ENCODE measurements at places on chromosomes 3 and 15.

GRCh38 chr3:193955719-193956118 lies 180.2 kb upstream of the HES1 start:
- no peak for DNase-seq

- no peak for DNase-seq
These were observed 3.5 kb upstream of the EFCC1 start for GRCh38 chr3:128997486-128998133.

DNA sequence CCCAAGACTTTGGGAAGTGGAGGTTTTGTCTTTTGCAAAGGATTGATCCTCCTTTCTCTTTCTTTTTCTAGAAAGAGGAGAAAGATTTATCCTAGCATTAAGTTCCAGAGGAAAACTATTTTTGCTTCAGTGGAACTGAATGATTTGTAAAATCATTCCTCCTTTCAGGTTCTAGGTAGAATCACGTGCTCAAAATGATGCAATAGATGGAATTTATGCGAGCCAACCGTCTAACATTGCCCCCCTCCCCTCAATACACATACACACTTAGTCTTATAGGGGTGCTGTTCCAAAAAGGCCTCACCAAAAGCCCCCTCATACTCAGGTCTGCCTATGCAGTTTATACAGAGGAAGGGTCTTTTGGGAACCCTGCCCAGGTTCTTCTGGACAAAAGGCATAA lies 85.3 kb downstream of the AQP9 start:
- no peak for DNase-seq

GRCh38 chr15:42283671-42284070 lies 10.4 kb upstream of the TMEM87A start:
- DNase-seq: no peak

DNA sequence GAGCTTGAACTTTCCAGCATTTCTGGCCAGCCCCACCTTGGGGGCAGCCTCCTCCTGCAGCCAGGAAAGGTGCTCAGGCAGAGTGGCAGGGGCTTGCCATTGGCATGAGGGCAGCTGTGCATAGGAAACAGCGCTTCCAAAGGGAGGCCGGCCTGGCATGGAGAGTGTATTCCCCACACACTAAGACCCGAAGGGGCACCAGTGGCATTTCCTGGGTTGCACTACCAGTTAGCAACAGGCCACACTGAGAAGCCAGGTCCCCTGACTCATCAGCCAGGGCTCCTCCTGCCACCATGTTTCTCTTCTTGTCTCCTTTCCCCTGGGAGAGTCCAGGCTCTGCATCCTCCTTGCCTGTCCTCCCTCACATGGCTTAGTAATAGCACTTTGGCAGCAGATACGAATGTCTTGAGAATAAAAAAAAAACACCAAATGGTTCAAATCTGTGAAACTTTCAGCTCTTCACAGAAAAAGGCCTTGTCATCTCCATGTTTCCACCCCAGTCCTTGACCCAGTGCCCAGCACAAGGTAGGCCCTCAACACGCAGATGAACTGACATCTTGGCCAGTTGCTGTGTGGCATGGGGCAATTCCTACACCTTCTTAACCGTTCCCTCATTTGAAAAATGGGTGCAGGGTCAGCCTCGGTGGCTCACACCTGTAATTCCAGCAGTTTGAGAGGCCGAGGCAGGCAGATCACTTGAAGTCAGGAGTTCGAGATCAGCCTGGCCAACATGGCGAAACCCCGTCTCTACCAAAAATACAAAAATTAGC lies 180.4 kb downstream of the SMAD6 start:
- no peak for DNase-seq

DNA sequence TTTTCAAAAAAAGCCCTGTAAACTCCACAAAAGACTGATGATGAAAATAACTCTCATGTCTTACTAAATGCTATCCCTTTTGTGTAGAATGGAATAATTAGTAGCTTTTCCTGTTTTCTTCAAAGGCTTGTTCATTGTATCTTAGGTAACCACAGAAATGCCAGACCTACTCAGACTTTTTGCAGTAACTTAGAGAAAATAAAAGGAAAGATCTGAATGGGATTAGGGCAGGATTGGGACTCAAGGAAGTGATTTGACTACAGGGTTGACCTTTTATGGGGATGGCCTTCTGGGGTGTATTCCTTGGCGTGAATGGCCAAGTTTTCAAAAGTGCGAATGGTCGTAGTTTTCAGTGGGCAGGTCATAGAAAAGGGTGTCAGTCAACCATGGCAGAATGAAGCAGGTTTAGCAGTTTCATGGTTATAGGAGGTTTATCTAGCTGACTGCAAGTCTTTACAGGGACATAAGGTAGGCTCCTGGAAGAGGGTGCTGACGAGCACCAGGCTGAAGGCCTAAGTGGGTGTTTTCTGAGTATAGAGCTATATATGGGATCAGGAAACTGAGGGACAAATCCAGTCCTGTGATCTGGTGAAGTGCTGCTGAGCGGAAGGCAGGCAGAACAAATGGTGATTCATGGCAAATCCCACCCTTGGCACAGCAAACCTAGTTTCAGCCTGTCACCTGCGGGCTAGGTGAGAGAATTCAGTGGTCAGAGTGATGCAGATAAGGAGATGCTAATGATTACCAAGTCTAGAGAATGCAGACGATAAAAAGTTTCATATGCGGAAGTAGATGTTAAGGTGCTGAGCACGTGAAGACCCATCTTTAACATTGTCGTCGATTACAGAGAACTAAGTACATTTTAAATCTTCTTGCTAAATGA lies 46.4 kb downstream of the IL1RAP start:
- no peak for DNase-seq

GRCh38 chr3:131705558-131706051 lies 202.8 kb upstream of the MRPL3 start:
- DNase-seq: peak; percentile 44

DNA sequence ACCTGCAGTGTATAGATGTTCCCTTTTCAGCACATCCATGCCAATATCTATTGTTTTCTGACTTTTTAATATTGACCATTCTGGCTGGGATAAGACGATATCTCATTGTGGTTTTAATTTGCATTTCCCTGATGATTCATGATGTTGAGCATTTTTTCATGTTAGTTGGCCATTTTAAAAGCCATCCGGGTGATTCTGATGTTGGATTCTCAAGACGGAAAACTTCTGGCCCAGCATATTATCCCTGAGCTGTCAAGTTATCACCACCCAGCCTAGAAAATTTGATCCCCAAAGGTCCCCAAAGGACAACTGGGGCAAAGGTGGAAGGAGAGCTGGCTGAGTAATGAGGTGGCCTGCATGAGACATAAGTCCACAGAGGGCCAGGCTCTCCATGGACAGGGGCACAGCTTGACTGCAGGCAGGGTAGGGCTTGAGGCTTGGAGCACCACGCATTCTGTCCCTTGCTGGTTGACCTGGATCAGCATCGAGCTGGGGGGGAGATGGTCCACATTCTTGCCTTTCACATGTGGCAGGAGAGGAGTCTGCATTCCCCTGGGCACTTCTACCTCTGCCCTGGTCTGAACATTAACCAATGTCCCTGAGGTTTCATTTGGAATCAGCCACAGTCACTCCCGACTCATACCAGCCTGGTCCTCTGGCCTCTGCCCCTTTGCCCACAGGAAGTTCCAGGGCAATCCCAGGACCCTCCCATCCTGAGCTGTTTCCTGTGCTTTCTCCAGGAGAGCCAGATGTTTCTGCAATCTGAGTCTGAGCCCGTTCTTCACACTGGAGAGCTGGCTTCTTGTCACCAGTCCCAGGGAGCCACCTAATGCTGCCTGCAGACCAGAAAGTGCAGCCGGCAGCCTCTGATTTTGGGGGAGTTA lies 69.2 kb downstream of the ISG20 start:
- no peak for DNase-seq

DNA sequence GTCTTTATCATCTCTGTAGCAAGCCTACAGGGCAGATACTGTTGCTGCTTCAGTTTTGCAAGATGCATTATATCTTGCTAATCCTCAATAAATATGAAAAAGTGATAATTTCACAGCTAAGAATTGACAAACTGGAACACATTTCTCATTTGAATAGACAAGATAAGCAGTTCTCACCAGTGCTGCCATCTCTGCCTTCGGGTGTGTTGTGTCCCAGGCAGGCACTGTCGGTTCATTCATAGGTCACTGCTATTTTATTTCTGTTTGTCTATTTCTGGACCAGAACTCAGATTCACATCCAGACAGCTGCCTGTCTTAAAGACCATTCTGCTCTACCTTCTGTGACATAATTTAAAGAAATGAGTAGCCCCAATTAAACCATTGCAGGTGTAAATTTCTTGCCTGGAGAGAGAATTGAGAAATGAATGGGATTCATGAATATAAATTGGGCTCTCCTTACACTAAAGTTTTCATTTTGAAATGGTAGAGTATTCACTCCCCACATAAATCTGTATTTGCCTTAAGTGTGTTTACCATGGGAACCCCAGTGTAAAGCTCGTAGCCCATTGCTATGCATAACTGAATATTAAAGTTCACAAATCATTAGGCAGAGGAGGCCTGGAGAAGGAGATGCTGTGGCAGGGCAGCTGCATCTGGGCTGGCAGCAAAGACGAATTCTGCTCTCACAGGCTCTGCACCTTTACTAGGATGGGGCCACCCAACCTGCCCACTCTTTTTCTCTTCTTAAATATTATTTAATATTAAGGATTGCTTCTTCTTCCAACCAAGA lies 149.9 kb downstream of the ARPP21 start:
- no peak for DNase-seq

DNA sequence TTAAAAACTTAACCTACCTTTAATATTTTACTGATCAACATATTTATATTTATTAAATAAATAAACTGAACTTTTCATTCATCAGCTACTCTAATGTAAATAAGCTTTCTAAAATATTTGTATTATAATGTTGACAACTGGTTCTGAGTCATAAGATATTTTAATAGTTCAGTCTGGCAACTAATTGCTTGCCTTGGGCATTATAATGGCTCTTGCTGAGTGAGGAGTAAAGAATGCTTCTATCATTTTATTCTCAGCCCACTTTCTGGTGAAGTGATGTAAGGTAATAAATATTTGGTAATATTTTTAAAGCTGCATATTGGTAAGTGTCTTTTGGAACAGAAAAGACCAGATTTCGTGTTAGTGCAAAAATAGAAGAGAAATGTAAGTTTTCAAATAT lies 81.5 kb downstream of the DIPK2A start:
- DNase-seq: no peak

- DNase-seq: no peak
These were observed 7.3 kb downstream of the ADAM10 start for GRCh38 chr15:58742022-58742813.

- no peak for DNase-seq
These were observed 130.0 kb downstream of the ASB7 start for GRCh38 chr15:100732211-100733055.

DNA sequence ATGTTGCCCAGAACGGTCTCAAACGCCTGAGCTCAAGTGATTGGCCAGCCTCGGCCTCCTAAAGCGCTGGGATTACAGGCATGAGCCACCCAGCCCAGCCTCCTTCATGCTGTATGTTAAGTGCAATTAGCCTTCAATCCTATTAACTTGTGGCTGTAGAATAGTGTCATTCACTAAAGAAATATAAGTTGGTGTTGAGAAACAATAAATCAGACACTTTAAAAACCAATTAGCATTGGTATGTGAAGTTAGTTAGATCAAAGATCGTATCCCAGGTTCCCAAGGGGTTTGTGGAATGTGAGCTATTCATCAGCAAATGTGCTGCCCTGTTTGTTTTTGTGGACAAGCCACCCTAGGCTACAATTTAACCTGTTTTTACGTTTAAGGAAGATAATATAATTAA lies 11.0 kb upstream of the PIK3CB start:
- DNase-seq: no peak

DNA sequence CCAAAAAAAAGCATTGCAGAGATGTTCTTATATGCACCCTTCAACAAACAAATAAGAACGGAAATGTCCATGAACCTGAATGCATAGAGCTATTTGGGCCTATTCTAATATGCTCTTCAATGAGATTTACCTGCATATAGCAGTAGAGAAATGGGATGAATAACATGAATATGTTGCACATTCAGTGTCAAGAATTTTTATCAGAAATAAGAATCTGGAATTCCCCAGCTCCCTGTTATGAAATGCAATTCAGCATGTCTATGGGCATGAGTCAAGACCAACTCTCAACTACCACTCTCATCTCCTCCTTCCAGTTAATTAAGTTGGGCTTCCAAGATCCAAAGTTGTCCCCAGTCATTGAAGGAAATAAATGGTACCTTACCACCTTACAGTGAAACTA lies 133.7 kb upstream of the ALCAM start:
- DNase-seq: no peak

GRCh38 chr3:29949131-29949530 lies 657.3 kb upstream of the TGFBR2 start:
- DNase-seq: no peak

DNA sequence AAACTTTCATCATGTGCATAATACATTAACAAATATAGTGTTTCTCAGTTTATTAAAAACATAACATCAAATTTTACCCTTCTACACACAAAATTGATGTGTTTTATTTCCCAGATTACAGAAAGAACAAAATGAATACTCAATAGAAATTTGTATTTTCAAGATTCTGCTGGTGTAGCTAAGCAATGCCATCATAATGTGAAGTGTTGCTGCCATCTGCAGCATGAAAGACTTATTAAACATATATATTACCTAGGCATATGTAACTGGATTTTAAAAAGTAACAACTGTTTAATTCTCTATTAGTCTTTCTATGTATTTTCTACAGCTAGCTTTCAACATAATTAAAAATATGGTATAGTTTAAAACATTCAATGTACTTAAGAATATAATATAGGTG lies 27.5 kb downstream of the PLSCR5 start:
- no peak for DNase-seq

GRCh38 chr15:34813446-34814190 lies 18.3 kb upstream of the ACTC1 start:
- no peak for DNase-seq

DNA sequence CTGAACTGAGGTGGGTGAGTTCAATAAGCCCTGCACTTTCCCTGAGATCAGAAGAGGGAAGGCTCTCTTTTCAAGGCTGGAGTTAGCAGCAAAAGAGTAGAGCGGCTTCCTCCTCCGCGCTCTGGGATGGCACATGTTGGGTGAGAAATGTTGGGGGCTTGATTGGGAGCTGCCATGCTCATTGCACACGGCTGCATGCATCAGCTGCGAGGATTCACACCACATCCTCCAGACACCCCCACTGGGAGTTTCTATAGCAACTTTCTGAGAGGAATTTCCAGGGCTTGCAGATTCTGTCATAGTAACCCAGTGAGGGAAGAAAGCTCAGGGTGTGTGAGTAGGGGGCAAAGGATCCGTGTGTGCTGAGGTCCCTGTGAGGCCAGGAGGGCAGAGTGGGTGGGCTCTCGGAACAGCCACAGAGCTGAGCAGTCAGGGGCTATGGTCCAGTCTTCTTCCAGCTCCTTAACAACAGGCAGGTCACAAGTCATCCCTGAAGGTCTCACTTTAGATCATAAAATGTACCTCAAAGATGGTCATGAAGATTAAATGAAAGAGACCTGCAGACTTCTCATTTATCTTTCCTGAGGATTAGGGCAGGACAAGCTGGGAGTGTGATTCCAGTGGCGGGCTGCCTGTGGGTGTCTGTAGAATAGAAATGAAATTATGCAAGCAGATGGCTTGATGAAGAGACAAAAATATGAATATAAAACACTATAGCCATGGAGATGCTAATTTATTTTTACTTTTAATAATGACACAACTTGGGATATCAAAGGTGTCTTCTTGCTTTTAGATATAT lies 75.7 kb upstream of the CHRNA7 start:
- DNase-seq: no peak

GRCh38 chr15:88178631-88179030 lies 77.9 kb downstream of the NTRK3 start:
- no peak for DNase-seq

Measured in glutamatergic neuron (in vitro differentiated cells).